ENCODE measurements at places on chromosomes 12 and 14. TPM values are rescaled to one million over a fixed set of nuclear protein-coding genes. Genes with fewer than 3 reads are reported as not detected.

The FKBP11 gene
- 9.0 TPM for polyA plus RNA-seq

The MYH6 gene
- polyA plus RNA-seq: 0.24 TPM

The LHX5 gene
- not detected for polyA plus RNA-seq

The TMEM132C gene
- 2.1 TPM for polyA plus RNA-seq

The SAMD15 gene
- 6.7 TPM for polyA plus RNA-seq

The HCAR1 gene
- 2.4 TPM for polyA plus RNA-seq
